ENCODE measurements at places on chromosomes 6 and 20.

DNA sequence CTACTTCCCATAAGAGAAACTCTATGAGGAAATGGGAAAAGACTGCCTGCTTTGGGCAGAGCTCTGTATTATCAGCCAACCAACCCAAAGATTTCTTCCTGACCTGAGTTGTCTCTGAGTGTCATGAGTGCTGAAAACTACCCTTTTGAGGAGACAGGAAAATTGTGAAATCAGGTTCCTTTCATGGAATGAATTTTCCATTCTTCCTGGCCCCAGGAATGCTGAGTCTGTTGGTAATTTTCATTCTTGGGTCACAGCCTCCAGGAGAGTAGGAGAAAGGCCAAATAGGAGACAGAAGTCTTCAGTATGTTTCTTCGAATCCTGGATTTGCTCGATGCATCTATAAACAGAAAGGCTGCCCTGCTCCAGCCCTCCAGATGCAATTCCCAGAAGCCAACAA is 53.6 kb downstream of the SCML4 start:
- no peak for DNase-seq

GRCh38 chr6:29447670-29448069 is 8.6 kb downstream of the OR10C1 start:
- no peak for DNase-seq

DNA sequence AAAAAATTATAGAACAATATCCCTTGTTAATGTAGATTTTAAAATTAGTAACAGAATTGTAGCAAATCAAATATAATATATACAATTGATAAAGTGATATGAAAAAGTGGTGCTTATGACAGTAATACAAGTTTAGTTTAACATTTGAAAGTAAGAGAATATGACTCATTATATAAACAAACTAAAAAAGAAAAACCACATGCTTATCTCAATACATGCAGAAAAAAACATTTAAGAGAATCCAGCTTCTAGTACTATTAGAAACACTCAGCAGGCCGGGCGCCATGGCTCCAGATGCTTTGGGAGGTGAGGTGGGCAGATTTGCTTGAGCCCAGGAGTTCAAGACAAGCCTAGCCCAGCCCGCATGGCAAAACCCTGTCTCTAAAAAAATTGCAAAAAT is 60.7 kb upstream of the LAMA2 start:
- no peak for DNase-seq

DNA sequence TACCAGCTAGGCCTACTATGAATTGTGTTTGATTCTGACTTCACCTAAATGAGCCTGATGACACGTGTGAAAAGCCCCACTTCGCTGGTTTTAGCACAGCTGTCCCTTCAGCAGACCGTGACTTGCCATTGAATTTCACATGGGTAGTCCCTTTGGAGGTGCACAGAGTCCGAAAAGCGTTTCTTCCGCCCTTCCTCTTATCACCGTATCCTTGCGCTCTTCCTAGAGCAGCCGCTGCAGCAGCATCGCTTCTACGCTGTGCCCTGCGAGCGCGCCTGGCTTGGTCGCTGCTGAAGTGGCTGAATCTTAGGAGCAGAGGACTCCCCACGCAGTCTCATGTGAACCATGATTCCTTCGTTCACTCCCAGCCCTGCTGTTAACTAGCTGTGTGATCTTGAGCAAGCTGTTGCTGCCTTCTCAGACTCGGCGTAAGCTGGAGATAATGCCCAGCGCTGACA is 127.0 kb downstream of the PACRG start:
- no peak for DNase-seq

DNA sequence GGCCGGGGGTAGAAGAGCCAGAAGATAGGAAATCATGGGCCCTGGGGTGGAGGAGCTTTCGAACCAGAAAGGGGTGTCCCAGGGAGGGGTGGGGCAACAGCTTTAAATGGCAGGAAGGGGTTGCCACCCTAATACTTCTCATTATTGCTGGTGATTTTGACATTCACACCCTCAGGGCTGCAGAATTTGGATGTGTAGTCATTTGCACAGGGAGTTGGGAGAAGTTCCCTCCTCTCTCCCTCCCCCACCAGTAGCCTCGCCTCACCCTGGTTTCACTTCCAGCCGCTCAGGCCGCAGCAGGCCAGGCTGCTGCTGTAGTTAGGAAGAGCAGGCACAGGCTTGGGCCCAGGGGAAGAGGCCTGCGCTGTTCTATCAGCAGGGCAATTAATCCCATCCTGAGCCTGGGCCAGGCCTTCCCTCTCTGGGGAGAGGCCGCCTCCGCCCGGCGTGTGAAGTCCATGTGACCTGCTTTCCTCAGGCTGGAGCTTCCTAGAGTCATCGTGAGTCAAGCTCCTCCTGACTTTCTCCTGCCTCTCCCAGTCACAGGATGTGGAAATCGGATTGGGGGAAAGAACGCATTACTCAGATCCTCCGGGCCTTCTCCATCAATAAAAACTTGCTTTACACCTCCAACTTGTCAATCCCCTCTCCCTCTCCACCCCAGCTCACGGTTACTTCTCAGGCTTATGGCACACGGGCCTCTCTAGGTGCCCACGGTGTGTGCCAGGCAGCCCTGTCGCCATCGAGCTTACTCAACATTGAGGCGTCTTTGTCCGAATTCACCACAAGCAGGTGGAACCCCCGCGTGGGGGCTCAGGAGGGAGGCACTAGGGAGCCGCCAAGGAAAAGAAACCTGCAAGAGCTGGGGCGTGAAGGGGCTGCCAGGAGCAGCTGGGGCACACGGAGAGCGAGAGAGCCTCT is 7.8 kb downstream of the ADTRP start:
- DNase-seq, result no peak
